Stimulated activated CD4-positive, alpha-beta T cell treated with anti-CD3 and anti-CD28 coated beads, TNF-alpha, amount 100 ng/mL, for 48 hours (primary cell): ENCODE measurements at places on chromosomes 11 and 22.
A peak's percentile ranks its signal among the peaks of the same experiment; 100 is the strongest.

- DNase-seq: no peak
These were observed 63.2 kb upstream of the SNX19 start for GRCh38 chr11:130979386-130979972.

GRCh38 chr22:31876156-31876920 lies 68.0 kb upstream of the YWHAH start:
- DNase-seq: no peak

GRCh38 chr22:27492566-27493201 lies 308.9 kb downstream of the MN1 start:
- DNase-seq: no peak

DNA sequence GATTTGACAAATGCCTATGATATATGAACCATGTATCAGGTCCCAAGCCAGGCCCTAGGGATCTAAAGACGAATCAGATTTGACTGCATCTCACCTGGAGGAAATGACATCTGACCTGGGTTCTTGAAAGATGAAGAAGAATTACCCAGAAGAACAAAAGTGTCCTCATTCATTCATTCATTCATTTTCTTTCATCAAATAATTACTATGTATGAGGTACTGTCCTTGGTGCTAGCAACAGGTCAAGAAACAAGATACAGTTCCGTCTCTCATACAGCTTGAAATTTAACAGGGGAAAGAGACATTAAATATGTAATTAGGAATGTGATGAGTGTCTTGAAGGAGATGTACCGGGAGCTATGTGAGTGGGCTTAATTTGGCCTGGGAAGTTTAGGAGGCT lies 1.8 kb upstream of the APBB1 start:
- no peak for DNase-seq

DNA sequence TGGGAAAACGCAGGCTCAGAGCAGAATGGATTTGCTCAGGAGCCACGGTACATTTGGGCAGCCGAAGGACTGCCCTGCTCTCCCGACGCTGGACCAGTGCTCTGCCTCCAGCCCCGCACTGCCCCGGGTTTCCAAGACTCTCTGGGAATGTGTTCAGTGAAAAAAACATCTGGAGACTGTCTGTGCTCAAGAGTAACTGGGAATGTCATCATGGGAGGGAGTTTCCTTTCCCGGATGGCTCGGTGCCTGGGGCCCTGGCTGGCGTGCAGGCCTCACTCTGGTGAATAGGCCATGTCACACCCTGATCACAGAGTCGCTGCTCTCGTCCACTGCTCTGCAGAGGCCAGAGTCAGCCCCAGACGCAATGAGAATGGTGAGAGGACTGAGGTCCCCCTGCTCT lies 9.8 kb upstream of the APOL6 start:
- DNase-seq: no peak

DNA sequence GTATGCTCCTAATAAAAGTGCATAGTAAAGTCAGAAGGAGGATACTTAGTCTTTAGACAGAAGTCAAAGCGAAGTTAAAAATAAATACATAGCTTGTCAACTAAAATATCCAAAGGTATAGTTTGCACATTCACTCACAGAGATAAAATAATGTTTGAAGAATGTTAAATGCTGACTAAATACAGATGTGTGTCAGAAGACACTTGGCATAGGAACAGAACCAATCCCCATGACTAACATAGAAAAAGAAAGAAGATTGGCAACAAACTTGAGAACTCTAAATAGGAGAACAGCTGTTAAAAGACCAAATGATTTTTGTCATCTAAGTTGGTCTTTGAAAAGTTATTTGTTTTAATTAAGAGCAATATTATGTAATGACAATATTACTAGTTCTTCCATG lies 1172.1 kb upstream of the RAG2 start:
- DNase-seq: no peak

- DNase-seq: peak; percentile 93
These were observed 10.1 kb downstream of the PIM3 start for GRCh38 chr22:49970528-49971231.

DNA sequence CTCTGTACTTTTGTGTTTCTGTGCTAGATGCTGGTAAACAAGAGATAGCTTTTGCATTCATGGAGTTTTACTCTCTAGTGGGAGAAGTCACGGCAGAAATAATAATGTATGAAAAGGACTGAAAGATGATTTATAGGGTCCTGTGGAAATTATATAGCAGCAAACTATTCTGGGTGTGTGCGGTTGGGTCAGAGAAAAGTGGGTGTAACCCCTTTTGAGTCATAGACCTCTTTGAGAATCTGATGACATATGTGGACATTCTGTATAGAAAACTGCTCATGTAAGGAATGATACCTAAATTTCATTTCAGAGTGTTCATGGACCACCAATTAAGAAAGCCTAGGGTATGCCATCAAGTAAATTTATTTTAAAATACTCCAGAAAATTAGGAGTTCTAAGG lies 54.4 kb downstream of the TMEM135 start:
- no peak for DNase-seq

- no peak for DNase-seq
These were observed 2.6 kb upstream of the PDGFB start for GRCh38 chr22:39247361-39247760.

- no peak for DNase-seq
These were observed 561.5 kb upstream of the CHORDC1 start for GRCh38 chr11:90784241-90784814.

- no peak for DNase-seq
These were observed 30.0 kb downstream of the MRGPRD start for GRCh38 chr11:68950762-68951161.

- no peak for DNase-seq
These were observed 83.4 kb downstream of the ALX4 start for GRCh38 chr11:44226490-44226889.

GRCh38 chr11:24623121-24623520 lies 126.3 kb downstream of the LUZP2 start:
- DNase-seq: no peak

DNA sequence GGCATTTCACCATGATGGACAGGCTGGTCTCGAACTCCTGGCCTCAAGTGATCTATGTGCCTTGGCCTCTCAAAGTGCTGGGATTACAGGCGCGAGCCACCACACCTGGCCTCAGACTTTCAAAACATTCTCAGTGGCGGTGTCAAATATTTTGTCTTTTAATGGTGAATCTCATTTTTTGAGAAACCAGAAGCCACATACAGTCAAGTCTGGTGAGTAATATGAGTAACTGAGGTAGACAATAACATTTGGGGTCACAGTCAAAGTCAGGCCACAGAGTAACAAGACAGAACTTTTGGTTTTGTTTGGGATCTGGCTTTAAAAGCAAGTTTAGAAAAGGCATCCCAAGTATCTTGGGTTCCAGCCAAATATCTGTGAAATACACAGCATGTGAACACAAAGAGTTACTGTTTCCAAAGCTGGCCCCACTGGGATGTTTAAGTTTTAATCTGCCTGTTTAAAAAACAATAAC lies 5.6 kb upstream of the TMA7B start:
- no peak for DNase-seq

- DNase-seq: no peak
These were observed 512 bp downstream of the TOLLIP start for GRCh38 chr11:1308743-1309497.

DNA sequence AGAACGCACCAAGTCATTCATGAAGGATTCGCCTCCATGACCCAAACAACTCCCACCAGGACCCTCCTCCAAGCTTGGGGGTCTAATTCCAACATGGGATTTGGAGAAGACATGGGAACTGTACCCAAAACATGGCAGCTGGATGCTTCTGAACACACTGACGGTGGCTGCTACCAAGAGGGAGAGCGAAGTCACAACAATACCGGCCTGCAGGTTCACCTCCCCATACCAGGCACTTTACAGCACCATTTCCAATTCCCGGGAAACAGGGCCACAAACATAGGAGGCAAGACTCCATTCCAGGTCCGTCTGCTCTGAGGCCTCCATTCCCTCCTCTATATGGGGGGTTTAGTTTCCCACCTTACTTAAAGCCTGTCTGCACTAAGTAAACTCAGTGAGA lies 75.8 kb downstream of the LINC01488 start:
- no peak for DNase-seq

DNA sequence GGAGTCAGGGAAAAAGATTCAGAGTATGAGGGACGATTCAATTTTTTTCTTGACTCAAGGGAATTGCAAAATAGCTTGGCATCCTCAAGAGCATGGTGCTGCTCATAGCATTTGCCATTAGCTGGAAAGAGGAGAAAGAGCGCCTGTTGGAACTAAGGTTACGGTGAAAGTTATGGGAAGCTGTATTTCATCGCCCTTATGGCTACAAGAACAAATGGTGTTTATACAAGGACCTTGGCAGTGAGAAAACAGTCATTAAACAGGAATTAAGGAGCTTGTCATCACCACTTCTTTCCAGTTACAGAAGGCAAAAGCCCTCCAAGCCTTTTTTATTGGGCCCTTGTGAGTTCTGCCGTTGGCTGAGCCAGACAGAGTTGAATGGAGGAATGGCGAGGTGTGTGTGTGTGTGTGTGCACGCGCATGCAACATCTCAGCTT lies 74.2 kb downstream of the ALX4 start:
- no peak for DNase-seq

- no peak for DNase-seq
These were observed 2.3 kb downstream of the MS4A4E start for GRCh38 chr11:60240662-60241061.

DNA sequence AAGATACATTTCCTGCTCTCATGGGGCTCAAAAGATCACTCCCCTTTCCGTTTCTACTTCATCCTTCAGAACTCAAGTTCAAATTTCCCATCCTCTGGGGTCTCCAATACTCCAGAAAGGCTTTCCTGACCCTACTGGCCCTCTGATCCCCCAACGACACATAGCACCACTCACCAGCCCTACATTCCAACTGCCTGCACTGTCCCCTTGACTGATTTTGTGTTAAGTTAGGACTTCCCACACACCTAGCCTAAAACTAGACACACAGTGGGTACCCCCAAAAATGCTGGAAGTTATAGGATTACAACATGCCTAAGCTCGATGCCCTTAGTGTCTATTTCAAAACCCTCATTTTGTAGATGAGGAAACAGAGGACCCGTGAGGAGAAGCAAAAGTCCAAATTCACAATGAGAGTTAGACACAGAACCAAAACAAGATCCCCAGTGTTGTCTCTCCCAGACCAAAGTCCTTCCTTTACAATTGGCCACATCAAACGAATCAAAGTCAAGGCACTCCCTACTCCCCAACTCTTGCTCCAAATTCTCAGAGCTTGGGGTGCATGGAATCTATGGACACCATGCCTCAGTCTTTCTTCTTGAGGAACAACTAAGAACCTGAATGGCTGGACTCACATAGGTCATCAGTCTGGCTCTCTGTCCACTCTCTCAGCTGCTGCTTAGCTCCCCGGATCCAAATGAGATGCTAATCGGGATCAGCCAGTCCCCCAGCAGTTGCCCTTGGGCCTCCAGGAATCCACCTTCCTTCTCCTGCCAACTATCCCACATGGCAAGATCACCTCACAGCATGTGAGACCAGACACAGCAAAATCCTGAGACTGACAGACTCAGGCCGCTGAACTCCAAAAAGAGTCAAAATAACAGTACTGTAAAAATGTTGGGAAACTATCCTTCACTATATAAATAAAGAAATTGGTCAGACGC lies 1.7 kb downstream of the CLPB start:
- no peak for DNase-seq

- DNase-seq: no peak
These were observed 87.8 kb upstream of the CRYBB3 start for GRCh38 chr22:25111579-25112517.
